H54 (cell line): ENCODE measurements at places on chromosomes 16 and 17.

DNA sequence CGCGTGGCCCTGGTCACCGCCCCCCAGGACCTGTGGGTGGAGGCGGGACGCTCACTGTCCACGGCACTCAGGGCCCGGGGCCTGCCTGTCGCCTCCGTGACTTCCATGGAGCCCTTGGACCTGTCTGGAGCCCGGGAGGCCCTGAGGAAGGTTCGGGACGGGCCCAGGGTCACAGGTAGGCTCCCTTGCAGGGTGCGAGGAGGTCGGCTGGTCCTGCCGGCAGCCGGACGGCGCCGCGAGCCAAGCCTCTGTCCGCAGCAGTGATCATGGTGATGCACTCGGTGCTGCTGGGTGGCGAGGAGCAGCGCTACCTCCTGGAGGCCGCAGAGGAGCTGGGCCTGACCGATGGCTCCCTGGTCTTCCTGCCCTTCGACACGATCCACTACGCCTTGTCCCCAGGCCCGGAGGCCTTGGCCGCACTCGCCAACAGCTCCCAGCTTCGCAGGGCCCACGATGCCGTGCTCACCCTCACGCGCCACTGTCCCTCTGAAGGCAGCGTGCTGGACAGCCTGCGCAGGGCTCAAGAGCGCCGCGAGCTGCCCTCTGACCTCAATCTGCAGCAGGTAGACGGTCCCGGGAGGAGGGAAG is 1.3 kb downstream of the GUCY2D start:
- DNase-seq: no peak

GRCh38 chr16:20884240-20884556 is 16.0 kb downstream of the DCUN1D3 start:
- DNase-seq: no peak

DNA sequence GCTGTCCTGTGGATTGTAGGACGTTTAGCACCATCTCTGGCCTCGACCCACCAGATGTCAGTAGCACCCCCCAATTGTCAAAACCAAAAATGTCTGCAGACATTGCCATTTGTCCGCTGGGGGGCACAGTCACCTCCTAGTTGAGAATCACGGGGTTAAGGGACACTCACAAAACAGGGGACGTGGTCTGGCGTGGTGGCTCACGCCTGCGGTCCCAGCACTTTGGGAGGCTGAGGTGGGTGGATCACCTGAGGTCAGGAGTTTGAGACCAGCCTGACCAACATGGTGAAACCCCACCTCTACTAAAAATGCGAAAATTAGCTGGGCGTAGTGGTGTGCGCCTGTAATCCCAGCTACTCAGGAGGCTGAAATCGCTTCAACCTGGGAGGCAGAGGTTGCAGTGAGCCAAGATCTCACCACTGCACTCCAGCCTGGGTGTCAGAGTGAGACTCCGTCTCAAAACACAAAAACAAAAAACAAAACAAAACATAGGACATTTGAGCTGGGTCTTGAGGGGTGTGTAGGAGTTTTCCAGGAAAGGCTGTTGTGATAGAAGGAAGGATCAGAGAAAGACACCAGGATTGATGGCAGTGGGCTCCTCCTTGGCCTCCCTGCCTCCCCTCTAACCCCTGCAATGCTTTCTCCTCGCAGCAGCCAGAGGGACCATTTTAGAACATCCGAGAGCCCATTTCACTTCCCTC is 171.8 kb upstream of the GSE1 start:
- no peak for DNase-seq

DNA sequence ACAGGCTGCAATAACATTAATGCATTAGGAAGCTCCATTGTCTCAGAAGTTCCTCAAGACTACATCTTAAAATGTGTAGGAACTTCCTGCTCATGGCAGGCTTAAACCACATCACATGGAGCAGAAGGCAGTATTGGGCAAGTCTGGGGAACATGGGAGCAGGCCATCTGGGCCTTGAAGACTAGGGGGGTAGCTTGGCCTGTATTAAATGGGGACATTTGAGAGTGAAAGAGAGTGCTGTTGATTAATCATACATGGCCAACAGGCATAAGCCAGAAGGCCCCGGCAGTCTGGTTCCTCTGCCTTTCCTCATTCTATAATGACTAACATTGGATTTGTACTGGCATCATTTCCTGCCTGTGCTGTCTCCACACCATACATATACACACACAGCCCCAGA is 25.2 kb upstream of the SLC5A11 start:
- no peak for DNase-seq

DNA sequence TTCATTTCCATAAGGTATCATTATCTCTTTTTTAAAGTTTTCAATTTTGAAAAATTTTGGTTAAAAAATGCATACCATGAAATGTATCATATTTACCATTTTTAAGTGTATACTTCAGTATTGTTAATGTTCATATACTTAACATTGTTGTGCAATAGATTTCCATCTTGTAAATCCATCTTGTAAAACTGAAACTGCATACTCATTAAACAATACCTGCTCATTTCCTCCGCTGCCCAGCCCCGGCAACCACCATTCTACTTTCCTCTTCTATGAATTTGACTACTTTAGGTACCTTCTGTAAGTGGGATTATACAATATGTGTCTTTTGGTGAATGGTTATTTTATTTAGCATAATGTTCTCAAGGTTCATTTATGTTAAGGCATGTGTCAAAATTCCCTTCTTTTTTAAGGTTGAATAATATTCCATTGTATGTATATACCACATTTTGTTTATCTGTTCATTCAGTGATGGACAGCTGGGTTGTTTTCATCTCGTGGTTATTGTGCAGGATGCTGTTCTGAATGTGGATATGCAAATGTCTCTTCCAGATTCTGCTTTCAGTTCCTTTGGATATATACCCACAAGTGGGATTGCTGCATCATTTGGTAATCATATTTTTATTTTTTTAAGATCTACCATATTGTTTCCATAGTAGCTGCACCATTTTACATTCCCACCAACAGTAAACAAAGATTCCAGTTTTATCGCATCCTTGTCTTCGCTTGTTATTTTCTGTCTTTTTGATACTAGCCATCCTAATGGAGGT is 6.7 kb downstream of the CCL2 start:
- no peak for DNase-seq

DNA sequence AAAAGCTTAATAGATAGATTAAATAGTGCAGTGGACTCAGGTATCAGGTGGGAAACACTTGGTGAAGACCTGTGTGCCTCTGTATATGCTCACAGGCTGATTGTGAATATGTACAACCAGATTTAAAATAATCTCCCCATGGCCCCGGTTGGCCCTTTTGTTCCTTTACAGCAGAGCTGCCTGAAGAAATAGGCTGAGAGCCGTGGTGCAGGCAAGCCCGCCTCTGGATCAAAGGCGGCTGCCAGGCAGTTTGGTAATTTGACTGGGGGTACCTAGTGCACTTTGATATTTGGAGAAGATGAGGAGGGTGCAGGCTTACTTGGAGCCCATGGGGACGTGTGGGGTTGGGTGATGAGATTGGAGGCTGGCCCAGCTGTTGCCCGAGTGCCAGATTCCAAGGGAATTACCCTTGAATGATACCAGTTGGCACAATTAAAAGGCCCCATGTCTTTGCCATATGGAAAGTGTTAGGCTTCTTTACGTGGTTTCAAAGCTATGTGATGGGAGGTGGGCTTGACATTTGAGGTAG is 5.0 kb downstream of the NKD1 start:
- no peak for DNase-seq

DNA sequence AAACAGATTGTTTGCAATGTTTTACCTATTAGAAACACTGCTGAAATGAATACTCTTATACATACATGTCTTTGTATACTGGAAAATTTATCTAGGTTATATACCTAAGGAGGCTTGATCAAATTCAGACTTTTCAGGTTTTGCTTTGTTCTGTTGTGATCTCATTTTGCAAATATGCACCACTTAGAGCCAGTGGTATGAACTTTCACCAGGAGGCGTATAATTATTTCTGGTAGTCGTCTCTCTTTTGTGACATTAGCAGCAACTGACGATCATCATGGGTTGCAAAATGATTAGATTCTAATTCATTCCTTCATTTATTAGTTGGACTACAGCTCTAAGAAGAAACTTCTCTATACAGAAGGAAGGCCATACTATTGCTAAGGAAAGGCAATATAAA is 26.9 kb downstream of the AP1G1 start:
- DNase-seq: no peak

- DNase-seq: no peak
Observed at GRCh38 chr17:27457731-27458523, 1.7 kb downstream of the KSR1 start.

GRCh38 chr16:54696522-54696921 is 234.1 kb upstream of the IRX5 start:
- no peak for DNase-seq

- DNase-seq: no peak
Observed at GRCh38 chr16:70638814-70639792, 7.3 kb upstream of the IL34 start.

GRCh38 chr17:8708025-8708461 is 36.6 kb downstream of the CCDC42 start:
- no peak for DNase-seq

DNA sequence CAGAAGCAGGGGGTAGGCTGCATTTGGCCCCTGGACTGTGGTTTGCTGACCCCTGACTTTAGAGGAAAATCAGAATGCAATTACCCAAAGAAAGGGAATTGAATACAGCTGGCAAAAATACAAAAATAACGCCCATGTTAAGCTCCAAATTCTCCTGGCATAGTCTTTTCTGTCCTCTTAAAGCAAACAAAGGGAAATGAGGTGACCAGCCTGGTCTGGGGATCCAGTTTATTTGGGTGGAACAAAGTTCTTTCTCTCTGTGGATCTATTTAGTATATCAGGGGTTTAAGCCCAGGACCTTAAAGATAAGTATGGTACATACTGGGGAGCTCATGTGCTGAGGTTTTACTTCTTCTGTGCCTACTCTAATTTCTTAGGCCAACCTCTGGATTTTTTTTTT is 23.5 kb downstream of the DNAJA2 start:
- no peak for DNase-seq

- no peak for DNase-seq
Observed at GRCh38 chr17:37138571-37139120, 189.9 kb downstream of the AATF start.
